GM04504 (cell line): ENCODE measurements at places on chromosomes 13 and 19.

DNA sequence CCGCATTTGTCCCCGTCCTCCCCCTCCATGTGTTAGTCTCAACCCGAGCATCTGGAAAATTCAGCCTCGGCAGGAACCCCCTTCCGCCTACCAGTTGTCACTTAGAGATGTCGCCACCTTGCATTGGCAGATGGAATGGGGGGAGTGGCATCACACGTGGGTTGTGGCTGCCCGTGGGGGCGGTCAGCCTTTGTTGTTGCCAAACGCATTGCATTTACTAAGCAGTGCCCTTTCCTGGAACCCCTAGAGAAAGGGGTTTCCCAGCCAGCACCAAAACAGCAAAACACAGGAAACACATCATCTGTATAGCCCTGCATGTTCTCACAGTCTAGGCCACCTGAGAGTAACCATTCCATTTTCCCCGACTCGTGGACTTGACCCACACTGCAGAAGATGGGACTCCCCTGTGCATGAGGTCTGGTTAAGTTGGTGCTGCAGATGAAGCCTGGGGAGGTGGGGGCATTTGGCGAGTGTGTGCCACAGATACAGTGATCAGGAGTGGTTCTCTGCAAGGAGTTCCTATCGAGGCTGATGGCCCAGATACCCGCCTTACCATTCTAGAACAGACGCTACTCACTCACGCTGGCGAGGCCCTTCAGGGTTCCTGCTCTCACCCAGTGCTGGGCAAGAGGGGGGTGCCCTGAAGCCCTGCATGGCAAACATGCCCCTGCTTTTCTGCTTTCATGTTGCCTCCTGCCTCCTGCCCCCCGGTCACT is 38.3 kb downstream of the TMED1 start:
- DNase-seq, result no peak

- no peak for DNase-seq
These were observed 42.7 kb downstream of the KCNC3 start for GRCh38 chr19:50286443-50286842.

DNA sequence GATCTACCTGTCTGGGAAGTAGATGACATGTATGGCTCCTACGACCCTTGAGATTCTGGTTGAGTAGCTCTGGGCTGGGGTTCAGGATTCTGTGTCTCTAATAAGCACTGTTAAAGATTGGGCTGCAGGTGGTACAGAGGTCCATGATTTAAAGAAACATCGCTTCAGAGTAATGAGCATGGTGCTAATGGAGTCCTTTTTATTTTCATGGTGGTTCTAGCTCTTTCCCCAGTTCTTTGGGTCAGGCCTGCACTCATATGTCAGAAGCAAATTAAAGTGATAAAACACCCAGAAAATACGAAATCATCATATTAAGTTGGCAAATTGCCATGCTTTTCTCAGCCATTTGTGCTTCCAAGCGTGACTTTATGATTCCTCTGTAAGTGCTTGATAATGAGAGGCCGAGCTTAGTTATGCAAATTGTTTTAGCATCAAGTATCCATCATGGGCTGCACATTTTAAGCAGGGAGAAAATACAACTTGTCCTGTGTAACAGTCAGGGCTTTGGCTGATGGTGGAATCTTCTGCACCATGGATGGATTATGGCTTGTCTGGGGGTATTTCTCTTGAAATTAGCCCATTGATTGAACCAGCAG is 45.1 kb downstream of the MTUS2 start:
- DNase-seq, result no peak

DNA sequence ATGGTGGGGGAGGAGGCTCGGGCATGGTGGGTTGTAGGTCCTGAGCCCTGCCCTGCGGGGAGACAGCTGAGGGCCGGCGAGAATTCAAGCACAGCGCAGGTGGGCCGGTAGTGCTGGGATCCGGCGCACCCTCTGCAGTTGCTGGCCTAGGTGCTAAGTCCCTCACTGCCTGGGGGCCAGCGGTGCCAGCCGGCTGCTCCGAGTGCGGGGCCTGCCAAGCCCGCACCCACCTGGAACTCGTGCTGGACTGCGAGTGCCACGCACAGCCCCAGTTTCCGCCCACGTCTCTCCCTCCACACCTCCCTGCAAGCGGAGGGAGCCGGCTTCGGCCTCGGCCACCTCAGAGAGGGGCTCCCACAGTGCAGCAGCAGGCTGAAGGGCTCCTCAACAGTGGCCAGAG is 33.7 kb downstream of the EEF1AKMT1 start:
- no peak for DNase-seq

GRCh38 chr13:28268800-28269223 is 130.5 kb downstream of the PAN3 start:
- DNase-seq, result no peak

- DNase-seq, result no peak
These were observed 10.8 kb downstream of the PRKCSH start for GRCh38 chr19:11446271-11446651.

DNA sequence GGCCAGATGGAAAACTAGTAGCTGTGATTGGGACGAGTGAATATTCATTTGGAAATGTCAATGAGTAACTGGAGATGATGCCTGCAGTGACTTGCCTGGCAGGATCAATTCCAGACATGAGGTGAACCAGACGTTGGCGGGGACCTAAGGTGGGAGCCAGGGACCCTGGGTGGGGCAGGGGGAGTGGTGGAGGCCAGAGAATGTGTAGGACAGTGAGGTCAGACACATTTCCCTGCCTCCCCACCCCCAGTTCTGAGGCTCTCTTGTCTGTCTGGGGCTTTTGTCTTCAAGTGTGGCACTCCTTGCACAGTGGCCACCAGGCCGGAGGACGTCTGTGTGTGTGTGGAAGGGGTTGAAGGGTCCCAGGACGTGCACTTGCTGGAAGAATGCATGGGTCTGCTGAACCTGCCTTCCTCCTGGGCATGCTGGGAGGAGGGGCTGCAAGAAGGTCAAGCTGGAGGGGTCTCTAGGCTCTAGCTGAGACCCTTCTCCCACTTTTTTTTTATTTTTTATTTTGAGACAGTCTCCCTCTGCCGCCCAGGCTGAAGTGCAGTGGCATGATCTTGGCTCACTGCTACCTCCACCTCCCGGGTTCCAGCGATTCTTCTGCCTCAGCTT is 51.6 kb downstream of the CHST8 start:
- no peak for DNase-seq

DNA sequence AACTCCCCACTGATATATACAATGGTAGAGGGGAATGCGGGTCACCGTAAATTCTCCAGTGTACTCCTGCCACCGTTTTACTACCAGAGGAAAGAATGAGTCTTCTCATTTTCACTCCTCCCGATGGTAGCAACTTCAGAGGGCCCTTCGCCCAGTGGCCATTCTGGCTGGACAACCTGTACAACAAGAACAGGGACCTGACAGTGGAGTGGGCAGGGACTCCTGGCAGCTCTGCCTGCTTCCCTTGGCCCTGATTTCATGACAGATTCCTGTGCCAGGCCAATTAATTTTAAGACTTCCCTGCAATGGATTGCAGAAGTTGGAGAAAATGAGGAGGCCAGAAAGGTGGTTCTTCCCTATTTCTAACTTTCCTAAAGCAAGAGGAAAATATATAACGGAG is 148.9 kb downstream of the GPC6 start:
- DNase-seq, result no peak

- peak; percentile 24 for DNase-seq
These were observed 4.6 kb downstream of the GNA11 start for GRCh38 chr19:3098515-3099346.

- DNase-seq, result no peak
These were observed at the start of gene NLRP12 for GRCh38 chr19:53824134-53824611. TSS of gene NLRP12 (minus strand) at chr19:53824314. CDS start at chr19:53824174, 140 bp downstream.

- no peak for DNase-seq
These were observed 50.7 kb downstream of the NDFIP2 start for GRCh38 chr13:79531542-79532254.

DNA sequence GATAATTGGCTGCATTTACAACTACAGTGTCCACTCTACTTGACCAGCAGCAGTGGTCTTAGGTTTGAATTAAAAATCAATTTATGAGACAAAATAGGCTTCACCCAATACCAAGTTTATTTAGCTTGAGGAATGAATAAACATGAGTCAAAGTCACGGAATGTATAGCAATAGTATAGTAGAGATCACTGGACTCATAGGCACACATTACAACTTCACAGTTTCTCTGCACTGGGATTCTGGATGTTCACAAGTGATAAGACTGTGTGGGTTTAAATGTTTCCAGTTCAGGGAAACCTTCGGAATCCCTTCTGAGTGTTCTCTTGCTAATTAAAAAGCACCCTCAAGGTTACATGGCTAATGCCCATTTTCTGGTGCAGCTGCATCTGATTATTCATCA is 1064.9 kb downstream of the SLITRK5 start:
- DNase-seq, result no peak

DNA sequence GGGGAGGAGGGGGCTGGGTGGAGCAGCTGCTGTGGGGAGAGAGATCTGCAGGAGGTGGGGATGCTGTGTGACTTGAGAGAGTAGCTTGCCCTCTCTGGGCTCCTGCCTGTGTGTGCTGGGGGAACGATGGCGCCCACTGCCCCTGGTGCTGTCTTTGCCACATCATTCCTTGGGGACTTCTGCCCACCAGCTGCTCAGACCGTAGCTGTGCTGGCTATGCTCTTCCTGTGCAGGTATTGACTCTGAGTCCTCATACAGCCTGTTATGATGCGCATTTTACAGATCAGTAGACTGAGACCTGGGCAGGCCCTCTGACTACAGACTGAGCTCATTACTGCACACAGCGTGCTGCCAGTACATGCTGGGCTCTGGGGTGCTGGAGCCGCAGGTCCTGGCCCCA is 51.1 kb downstream of the DNM2 start:
- DNase-seq, result no peak

- DNase-seq, result no peak
These were observed 9.5 kb downstream of the LGALS7 start for GRCh38 chr19:38763795-38764220.

DNA sequence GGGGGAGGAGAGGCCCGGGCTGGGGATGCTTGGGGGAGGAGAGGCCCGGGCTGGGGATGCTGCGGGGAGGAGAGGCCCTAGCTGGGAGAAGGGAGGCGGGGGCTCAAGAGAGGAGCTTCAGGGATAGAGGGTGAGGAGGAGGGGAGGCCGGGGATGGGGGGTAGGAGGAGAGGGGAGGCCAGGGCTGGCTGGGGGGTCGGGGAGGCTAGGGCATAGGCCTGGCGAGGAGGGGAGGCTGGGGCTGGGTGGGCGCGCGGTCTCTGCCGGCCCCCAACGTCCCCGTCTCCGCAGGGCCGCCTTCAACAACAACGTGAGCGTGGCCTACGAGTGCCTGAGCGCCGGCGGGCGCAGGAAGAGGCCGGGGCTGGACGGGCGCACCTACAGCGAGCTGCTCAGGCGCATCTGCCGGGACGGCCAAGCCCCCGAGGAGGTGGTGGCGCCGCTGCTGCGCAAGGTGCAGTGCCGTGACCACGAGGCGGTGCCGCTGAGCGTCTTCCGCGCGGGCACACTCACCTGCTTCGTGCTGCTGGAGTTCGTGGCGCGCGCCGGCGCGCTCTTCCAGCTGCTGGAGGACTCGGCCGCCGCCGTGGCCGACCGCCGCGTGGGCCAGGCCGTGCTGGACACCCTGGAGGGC is 11.4 kb downstream of the TPGS1 start:
- no peak for DNase-seq

- DNase-seq, result no peak
These were observed 33.6 kb upstream of the HMGB1 start for GRCh38 chr13:30499338-30499737.

DNA sequence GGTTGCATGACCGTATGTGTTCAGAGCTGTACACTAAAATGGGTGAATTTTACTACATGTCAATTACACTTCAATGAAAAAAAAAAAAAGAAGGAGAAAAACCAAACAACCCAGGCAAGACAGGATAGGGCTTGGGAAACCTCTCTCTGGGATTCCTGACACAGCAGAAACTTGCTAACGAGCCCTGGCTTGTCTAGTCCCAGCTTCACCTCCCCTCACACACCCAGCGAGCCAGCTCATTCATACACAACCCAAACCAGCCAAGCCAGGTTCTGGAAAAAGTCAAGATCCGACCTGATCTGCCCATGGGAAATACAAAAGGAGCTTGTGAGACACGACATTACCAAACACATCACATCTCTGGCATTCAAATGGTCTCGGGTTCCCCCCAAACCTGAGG is 3.7 kb upstream of the TECR start:
- no peak for DNase-seq

- DNase-seq, result no peak
These were observed 367.0 kb downstream of the NALCN start for GRCh38 chr13:101049166-101049850.

DNA sequence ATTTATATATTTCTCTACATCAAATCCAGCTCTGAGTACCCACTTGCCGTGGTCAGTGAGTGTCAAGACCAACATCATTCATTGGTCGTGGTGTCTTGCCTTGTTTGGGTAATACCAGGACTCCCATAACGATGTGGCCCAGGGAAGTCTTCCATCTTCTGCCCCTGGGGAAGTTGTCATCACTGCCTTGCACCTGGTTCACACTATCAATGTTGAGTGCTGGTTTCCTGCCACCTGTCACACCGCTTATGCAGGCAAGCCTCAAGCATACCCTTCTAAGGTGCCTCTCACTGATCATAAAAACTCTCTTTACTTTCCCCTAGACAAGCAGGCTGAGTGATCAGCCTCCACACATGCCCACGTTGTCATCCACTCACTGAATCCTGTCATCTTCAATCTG is 382.4 kb downstream of the KCTD12 start:
- no peak for DNase-seq

DNA sequence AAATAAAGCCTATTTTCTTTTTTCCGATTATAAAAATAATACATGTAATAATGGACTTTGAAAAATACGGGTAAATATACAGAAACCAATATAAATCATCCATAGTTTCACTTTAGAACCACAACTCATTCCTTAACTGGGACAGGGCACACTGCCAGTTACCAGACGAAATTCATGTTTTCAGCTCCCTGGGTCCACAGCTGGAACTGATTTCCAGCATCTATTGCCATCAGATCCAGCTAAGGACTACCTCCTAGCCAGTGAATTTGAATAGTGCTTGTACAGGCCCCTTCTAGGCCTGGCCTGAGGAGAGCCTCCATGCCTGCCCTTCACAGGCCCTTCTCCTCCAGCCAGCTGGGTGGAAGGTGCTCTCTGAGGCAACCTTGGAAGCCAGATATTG is 30.0 kb upstream of the ATP12A start:
- DNase-seq, result peak; percentile 67

DNA sequence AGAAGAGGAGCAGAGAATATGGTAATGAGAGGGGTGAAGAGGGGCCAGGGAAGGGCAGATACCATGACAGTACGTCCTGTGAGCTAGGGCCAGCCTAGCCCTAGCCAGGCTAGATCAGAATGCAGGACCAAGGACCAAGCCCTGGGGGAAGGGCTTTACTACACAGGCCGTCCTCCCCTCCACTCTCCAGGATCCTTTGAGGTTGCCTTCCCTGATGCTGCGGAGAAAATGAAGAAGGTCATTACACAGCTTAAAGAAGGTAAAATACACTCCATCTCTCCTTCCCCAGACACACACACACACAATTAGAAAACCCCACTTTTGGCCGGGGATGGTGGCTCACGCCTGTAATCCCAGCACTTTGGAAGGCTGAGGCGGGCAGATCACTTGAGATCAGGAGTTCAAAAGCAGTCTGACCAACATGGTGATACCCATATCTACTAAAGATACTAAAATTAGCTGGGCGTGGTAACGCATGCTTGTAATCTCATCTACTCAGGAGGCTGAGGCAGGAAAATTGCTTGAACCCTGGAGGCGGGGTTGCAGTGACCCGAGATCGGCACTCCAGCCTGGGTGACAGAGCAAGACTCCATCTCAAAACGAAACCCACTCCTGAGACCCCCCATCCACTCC is 8.5 kb downstream of the SPACA6 start:
- DNase-seq, result no peak
